HFFc6 (cell line): ENCODE measurements at places on chromosomes 13 and 19. TPM values are rescaled to one million over a fixed set of nuclear protein-coding genes. Genes with fewer than 3 reads are reported as not detected.

The GFY gene
- not detected in 3 replicates for total RNA-seq

The ZNF99 gene
- not detected in 3 replicates for total RNA-seq

The KASH5 gene
- not detected in 3 replicates for total RNA-seq

DNA sequence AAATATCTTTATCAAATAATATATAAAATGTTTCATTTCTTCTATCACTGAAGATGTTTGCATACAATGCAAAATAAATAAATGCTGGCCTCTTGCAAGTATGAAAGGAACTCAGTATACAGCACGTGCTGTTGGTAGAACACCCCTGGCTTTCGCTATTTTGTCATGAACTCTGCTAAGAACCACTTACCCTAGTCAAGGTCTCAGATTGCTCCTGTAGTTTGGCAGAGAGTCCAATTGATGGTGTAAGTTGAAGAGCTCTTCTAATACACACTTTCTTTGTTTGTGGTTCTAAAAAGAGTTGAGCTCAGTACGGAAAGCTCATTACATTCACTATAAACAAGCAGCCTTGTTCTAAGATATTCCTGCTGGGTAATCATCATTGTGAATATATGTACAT is 1258.9 kb downstream of the EFNB2 start:
- DNase-seq = no peak

DNA sequence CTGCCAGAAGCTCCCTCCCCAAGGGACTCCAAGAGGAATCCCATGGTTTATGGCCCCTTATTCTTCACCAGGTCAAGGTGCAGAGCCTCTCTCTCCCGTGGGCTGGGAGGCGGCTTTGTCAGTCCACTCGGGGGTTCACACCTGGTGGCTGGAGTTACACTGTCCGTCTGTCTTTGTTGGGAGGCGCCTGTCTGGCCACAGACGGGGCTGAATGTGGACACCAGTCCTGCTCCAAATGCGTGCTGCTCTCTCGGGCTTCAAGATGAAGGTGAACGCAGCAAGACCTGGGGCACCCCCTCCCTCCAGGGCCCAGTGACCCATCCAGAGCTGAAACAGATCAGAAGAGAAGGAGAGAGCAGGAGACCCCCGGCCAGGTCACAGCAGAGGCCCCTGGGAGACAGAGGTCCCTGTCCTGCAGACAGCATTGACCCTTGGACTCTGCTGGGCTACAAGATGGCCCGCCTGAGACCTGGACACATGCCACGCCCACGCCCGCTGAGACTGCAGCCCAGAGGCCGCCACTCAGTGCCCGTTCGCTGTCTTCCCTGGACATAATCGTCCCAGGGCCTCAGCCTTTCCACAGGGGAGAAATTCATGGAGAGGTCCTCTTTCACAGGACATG is 29.9 kb upstream of the TUBGCP3 start:
- DNase-seq = no peak

DNA sequence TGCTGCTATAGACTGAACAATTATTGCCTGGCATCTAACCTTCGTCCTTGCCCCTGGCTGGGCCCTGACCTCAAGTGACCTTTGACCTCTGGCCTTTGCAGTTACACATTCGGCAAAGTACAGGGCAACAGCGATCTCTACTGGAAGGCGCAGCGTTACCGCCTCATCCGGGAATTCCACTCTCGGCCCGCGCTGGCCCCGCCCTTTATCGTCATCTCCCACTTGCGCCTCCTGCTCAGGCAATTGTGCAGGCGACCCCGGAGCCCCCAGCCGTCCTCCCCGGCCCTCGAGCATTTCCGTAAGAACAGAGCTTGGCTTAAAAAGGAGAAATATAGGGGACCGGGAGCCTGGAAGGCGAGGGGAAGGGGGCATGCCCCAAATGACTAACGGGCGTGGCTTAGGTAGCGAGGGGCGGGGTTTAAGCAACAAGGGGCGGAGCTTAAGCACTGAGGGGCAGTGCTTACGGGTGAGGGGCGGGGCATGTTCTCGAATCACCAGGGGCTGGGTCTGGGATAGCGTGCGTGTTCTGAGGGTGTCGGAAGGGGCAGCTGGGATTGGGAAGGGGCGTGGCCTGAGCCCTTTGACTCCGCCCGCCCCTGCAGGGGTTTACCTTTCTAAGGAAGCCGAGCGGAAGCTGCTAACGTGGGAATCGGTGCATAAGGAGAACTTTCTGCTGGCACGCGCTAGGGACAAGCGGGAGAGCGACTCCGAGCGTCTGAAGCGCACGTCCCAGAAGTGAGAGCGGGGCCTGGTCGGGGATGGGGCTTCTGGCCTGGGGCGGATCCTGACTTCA is 52.7 kb downstream of the TRPM4 start:
- DNase-seq = no peak
